Stimulated activated CD8-positive, alpha-beta memory T cell treated with anti-CD3 and anti-CD28 coated beads, Interleukin-12 subunit alpha, Interleukin-12 subunit beta, amount 100 ng/mL, for 4 hours (primary cell): ENCODE measurements at places on chromosomes 11 and 22.

DNA sequence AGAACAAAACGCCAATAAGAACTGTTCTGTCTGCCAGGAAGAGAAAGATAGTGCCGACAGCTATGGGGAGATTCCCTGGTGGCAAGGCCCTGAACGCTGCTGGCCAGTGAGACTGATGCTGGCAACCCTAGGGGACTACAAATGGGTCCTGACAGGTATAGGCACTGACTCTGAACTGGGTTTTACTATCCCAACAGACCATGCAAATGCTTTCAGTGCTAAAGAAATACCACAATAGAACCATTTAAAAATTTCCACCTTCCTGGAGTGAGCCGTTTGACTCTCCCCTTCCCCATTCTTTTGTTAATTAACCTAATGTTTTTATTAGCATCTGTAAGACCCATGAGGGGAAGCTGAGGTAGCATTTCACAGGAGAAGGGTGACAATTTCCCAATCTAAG lies 25.7 kb downstream of the USP28 start:
- no peak for DNase-seq

- no peak for DNase-seq
These were observed at the start of gene OR52E2 for GRCh38 chr11:5059391-5059790. TSS of gene OR52E2 (minus strand) at chr11:5059627. CDS start at chr11:5059627, 0 bp downstream.

GRCh38 chr11:121365304-121365703 lies 72.7 kb downstream of the SC5D start:
- DNase-seq = no peak

DNA sequence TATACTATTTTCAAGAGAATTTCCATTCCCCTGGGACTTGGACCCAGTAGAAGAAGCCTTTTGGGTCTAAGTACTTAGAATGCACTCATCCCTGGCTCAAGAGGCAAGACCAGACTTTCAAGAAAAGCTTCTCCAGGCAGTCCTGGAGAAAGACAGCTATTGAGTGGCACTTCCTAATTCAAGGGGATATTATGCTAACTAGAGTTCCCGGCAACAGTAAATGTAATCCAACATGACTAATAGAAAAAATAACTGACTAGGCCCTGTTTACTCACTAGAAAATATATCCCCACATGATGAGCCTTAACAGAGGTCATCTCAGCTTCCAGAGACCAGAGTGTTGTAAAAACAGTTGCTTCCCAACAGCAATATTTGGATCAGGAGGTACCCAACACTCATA lies 47.2 kb upstream of the AKIP1 start:
- DNase-seq = no peak

DNA sequence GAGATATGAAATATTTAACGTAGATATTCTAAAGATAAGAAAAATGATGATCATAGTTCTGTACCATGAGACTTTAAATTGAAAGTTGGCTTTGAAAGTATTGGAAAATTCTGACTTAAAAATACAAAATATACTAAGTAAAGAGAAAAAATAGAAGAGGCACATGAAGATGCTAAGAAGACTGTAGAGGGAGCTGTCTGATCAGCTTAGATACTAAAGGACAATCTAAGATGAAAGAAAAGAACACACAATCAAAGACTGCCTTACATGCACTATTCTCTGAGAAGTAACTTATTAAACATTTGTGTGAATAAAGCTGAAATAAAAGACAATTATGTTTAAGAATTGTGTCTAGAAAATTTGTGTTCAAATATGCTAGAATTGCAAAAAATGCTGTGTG lies 55.1 kb downstream of the RBMXL2 start:
- no peak for DNase-seq

- DNase-seq = no peak
These were observed 172.6 kb upstream of the CADM1 start for GRCh38 chr11:115676768-115677167.

DNA sequence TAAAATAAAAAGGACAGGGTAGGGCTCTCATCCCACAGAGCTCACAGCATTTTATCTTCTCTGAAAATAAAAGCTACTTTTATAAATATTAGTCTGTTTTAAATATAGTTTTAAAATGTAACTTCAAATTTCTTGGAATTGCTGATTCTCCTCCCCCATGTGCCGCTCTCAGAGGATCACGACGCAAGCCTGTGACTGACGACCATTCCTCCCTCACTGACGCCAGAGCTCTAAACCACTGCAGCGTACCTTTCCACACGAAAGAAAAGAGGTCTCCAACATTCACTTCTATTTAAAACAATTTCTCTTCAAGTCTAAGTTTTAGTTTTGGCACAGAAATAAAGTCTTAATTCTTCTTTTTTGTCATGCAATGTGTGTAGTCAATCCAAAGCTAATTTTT lies 9.3 kb downstream of the TOLLIP start:
- DNase-seq = no peak

DNA sequence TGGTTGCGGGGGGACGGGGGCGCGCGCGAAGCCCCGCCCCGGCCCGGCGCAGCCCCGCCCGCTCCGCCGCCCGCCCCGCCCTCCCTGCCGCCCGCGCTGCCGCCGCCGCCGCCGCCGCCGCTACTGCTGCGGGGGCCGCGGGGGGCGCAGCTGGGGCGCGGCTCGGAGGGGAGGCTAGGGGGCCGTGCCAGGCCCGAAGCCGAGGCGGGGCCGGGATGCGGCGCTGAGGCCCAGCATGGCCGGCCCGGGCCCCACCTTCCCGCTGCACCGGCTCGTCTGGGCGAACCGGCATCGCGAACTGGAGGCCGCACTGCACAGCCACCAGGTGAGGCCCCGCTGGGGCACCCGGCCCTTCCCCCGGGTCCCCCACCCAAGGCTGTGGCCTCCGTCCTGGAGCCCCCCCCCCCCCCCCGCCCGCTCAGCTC lies at the start of gene ANKRD13D:
ANKRD13D (plus strand) TSS at position 78 of the 425 bp plus-strand sequence; CDS start at position 236, 158 bp downstream.
- no peak for DNase-seq

- no peak for DNase-seq
These were observed 63.6 kb upstream of the EMID1 start for GRCh38 chr22:29142116-29142515.

DNA sequence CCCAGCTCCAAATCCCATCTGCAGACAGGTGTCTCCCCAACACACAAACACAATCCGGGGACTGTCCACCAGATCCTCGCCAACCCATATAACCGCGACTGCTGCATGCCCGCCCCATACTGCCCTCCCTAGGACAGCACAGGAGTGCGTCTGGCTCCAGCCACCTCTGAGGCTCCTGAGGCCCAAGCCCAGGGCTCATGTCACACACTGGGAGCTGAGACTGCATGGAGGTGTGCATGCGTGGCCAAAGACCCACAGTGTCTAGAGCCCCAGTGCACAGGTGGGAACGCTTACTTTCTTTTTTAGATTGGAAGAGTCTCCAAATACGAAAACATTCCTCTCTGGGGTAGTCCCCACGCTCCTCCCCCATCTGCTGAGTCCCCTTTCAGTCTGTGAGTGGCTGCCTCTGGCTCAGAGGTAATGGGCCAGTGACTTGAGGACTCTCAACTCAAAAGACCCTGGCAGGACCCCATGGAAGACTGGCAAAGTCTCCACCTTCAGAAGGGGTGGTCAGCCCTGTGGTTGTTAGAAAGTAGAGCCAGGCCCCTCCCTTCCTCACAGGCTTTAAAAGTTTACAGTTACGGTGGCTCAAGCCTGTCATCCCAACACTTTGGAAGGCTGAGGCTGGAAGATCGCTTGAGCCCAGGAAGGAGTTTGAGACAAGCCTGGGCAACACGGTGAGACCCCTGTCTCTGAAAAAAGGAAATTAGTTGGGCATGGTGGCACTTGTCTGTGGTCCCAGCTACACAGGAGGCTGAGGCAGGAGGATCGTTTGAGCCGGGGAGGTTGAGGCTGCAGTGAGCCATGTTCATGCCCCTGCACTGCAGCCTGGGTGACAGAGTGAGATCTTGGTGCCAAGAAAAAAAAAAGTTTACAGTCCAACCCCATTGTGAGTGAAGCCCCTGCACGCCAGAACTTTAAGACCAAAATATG lies 2.3 kb downstream of the CBX7 start:
- DNase-seq = no peak

- no peak for DNase-seq
These were observed 167.0 kb upstream of the B3GAT1 start for GRCh38 chr11:134578807-134579723.

- no peak for DNase-seq
These were observed 190.2 kb downstream of the ADAMTS15 start for GRCh38 chr11:130638624-130639023.

DNA sequence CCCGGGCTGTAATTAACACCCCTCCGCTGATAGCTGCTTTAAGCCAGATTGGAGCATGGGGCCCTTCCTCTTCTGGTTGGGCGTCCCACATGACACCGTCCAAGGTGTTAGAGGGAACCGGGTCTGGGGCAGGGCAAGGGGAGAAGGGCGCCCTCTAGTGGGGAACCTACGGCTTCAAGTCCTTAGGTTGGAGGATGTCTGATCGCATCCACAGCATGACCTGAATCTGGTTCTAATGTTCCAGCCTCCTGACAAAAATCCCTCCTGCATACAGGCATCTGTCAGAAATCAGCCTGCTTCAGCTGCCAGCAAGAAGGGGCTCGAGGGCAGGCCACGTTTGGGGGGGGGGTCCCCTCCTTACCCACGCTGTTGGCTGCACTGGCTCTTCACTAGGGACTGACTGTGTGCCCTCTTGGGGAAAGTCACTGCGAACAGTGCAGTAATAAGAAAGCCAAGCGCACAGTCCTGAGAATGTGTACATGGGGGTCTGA lies 94.2 kb upstream of the TBCEL start:
- DNase-seq = no peak

DNA sequence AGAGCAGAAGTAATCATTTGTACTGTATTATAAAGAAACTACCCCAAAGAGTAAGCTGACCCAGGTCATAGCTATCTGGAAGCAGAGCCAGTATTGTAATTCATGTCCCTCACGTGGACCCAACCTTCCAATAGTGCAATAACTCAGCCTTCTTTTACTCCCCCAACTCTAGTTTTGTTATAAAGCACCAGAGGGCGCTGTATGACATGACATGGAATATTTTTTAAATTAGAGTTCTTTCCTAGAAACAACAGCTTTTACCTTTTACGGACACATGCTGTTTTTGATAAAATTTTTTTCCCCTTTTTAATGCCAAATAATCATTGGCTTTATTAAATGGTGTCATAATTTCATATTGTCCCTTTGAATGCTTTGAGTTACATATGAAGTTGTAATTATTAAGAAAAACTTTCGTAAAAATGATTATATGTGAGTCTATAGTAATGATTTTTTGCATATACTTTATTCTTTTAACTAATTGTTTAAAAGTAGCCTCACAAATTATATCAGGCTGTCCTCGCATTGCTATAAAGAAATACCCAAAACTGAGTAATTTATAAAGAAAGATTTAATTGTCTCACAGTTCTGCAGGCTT lies 76.9 kb downstream of the DKK3 start:
- no peak for DNase-seq

DNA sequence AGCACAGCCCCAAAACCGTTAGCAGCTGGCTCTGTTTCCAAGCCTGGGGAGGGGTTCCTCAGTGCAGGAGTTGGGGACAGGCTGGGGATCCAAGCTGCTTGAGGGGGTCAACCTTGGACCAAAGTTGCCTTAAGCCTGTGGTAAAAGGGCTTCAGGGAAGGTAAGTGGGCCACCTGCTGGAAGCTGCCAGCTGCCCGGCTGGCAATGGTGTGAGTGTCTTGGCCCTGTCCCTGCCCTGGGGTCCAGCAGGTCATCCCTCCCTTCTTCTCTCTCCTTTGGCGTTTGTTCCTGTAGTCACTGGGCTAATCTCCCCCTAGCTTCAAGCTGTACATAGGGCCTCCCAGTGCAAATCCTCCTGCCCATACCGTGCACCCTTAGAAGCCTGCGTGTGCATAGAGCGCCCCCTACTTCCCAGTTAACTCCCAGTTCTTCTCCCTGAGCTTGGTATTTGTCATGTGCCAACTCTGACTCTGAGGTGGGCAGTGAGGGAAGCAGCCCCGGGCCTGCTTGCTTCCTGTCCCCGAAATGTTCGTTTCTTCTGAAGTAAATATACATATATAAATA lies 4.4 kb downstream of the TMEM258 start:
- no peak for DNase-seq

GRCh38 chr11:102410382-102410784 lies 42.2 kb downstream of the TMEM123 start:
- DNase-seq = no peak

- DNase-seq = no peak
These were observed 21.0 kb upstream of the HTATIP2 start for GRCh38 chr11:20342347-20343141.

DNA sequence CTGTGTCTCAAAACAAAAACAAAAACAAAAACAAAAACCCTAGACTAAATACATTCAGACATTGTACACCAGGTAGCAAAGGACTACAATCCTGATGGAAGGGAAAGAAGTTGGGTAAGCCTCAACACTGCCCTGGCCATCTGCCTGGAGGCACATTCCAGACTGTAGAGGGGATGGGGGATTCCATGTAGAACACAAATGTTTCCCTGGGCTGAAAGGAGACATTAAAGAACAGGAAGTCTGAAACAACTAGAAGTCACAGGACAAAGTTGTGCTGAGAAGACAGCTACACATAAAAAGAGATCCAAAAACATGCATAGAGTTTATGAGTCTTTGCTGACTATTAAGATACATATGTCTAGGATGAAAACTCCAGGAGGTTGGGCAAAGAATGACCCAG lies 83.9 kb downstream of the RRAS2 start:
- DNase-seq = no peak

- no peak for DNase-seq
These were observed 84.3 kb downstream of the PANX1 start for GRCh38 chr11:94212898-94213297.

- no peak for DNase-seq
These were observed 277.4 kb upstream of the NARS2 start for GRCh38 chr11:78851878-78852586.
